ENCODE measurements at places on chromosomes 16 and 17.

DNA sequence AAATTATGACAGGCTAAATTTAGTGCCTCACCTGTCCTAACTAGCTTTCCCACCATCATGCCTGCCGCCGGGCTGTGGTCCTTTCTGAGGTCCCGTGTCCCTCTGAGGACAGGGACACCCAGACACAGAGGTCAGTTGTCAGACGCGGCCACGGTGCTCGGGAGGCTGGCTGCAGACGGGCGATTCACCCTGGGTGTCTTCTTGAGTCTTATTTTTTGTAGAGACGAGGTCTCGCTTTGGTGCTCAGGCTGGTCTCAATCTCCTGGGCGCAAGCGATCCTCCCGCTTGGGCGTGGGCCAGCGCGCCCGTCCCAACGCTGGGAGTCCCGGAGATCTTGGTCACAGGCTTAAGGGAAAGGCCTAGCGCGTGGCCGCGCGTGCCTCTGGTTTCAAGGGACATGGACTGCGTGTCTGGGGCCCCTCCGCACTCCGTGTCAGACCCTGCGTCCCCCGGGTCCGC is 797 bp upstream of the RAB11FIP3 start:
- no peak for DNase-seq

GRCh38 chr16:58493756-58494431 is 6.0 kb upstream of the NDRG4 start:
- no peak for DNase-seq

GRCh38 chr16:78538292-78538691 is 438.8 kb downstream of the WWOX start:
- no peak for DNase-seq

DNA sequence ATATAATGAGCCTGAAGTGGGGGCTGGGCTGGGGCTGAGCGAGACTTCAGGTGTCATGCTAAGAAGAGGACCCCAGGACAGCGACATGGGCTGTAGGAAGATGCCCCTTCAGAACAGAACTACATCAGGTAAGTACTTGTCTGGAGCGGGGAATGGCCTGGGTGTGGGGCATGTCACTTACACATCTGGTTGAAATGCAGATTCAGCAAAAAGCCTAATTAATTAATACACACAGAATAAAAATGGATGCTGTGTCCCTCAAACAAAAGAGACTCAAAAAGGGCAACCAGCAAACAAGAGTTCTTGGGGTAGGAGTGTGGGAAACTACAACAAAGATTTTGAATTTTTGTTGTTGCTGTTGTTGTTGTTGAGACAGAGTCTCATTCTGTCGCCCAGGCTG is 11.8 kb downstream of the CMTM2 start:
- DNase-seq, result no peak

GRCh38 chr16:49581630-49582298 is 208.2 kb downstream of the C16orf78 start:
- DNase-seq, result no peak

DNA sequence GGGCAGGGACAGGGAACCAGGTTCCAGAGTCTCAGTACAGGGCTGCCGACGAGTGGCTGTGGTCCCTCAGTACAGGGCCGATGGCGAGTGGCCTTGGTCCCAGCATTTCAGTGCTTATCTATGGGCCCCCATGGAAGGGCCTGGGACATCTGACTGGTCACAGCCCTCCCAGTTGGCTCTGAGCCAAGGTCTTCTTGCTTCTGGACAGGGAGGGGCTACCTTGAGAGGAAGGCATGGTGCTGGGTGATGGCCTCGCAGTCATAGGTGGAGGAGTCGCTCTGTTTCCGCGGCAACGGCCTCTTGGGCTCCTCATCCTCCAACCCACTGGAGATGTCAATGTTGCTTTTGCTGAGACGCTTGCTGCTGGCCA is 32.5 kb downstream of the PIMREG start:
- DNase-seq, result no peak

- DNase-seq, result no peak
Measured at GRCh38 chr17:31427684-31428083, 36.2 kb downstream of the RAB11FIP4 start.

DNA sequence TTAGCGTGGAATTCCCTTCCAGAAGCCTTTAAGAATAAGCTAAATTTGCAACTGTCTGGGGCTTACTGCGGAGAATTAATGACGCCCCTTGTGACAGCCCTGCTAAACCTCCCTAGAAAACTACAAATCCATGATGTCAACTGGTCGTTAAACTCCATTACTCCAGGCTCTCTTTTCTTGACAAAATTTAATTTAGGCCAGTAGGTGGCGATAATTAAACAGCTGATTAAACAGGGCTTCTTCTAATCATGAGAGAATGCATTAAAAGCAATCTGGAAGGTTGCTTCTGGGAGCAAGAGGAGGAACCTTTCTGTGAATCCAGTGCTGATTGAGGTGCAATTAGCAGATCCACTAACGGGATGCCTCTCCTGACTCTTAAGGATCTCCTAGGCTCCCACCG is 8.1 kb upstream of the NLRP1 start:
- DNase-seq, result no peak

Data from GM04503 (cell line).